ENCODE measurements at places on chromosomes 1 and 21. TPM values are rescaled to one million over a fixed set of nuclear protein-coding genes. Genes with fewer than 3 reads are reported as not detected.

PCAT6 gene
- not detected for total RNA-seq

ADAMTS5 gene
- total RNA-seq = 27.6 TPM

TMEM183A gene
- 90.4 TPM for total RNA-seq

HUNK gene
- total RNA-seq = under 0.01 TPM

OR10J1 gene
- total RNA-seq = not detected

TDRD5 gene
- not detected for total RNA-seq

KPNA6 gene
- 39.3 TPM for total RNA-seq

SAMD13 gene
- total RNA-seq = 1.4 TPM

HIVEP3 gene
- total RNA-seq = 0.78 TPM

SEC16B gene
- total RNA-seq = 1.2 TPM

CSMD2 gene
- 0.37 TPM for total RNA-seq

SLC45A3 gene
- 0.37 TPM for total RNA-seq

LCE2B gene
- not detected for total RNA-seq

NBPF8 gene
- total RNA-seq = 15.6 TPM

NMNAT2 gene
- 4.4 TPM for total RNA-seq

KPRP gene
- total RNA-seq = not detected

BMP8B gene
- not detected for total RNA-seq

All from subcutaneous preadipocyte (primary cell).